ENCODE measurements at places on chromosomes 6 and 20.

GRCh38 chr6:110327391-110327790 lies 30.8 kb downstream of the METTL24 start:
- no peak for DNase-seq

- DNase-seq: no peak
These were observed 28.1 kb downstream of the LMBRD1 start for GRCh38 chr6:69768664-69769063.

- DNase-seq: no peak
These were observed 1.6 kb downstream of the INSM1 start for GRCh38 chr20:20369250-20370093.

DNA sequence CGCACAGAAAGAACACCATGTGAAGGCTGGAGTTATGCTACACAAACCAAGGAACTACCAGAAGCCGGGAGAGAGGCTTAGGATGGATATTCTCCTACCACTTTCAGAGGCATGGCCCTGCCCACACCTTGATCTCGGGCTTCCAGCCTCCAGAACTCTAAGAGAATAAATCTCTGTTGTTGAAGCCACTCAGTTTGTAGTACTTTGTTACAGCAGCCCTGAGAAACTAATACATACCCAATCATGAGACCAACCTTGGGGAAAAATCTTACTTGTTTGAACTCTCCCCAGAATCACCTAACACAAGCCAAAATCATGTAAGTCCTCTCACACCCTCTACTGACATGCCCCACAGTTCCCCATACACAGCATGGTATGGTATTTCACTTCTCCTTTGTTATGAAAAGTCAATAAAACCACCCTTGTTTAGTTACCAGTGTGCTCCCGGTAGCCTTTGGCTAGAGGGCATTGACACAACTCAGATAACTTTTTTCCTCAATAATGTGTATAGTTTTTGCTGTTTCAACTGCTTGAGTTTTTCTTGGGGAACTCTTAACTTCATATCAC lies 40.7 kb upstream of the SLC2A12 start:
- no peak for DNase-seq
